ENCODE measurements at places on chromosomes 3 and 15.

GRCh38 chr15:62455441-62455921, 290.4 kb upstream of the C2CD4B start:
- DNase-seq: no peak

- DNase-seq: peak; percentile 13
Observed at GRCh38 chr3:67357610-67358458, 296.6 kb downstream of the SUCLG2 start.

DNA sequence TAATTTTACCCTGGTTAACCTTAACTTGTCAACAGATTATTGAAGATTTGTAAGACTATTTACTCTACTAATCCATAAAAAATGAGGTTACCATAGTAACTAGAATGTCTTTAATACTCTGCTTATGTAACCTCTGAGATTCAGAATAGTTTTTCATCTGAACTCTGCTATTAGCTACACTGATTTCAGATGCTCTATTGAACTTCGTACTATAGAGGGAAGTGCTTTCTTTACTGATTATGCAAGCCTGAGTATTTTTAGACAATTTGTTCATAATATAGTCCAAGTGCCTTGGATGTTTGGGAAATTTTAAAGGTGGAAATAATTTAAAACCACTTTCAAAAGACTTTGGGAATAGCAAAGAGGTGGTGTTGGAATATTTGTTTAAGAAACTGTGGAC, 107.9 kb upstream of the GBE1 start:
- no peak for DNase-seq

DNA sequence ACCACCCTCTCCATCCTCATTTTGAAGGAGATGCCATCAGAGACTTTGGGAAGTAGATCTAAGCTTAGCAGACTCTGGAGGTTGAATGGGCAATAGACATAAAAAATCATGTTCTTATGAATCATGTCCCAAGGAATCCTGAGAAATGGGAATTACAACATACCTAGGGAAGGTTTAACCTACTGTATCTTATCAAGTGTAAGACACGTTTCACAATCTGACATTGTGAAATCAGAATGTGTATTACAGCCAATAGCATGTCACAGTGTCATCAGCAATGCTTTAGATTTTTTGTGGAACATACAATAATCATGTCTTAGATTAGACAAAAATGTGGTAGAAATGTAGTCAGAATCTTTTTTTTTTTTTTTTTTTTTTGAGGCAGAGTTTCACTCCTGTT, 332.4 kb upstream of the TLE3 start:
- DNase-seq: peak; percentile 85

GRCh38 chr3:47854267-47854666, 51.3 kb downstream of the DHX30 start:
- no peak for DNase-seq

DNA sequence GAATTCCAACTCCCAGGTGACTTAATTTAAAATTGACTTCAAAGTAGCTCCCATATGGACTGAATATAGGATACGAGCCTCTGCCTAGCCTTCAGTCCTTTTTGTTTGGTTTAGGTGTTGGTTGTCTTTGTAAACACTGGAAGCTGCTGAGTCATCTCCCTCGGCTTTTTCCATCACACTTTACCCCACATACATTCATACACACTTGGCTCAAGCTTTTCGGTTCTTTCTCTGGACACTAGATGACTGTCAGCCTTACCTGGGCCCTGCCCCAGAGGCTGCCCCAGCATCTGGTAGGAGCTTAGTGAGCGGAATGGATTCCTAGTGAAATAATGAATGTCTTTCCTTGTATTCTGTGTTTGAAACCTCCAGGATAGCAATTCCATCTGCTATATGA, 201.5 kb upstream of the IL12A start:
- DNase-seq: peak; percentile 59

DNA sequence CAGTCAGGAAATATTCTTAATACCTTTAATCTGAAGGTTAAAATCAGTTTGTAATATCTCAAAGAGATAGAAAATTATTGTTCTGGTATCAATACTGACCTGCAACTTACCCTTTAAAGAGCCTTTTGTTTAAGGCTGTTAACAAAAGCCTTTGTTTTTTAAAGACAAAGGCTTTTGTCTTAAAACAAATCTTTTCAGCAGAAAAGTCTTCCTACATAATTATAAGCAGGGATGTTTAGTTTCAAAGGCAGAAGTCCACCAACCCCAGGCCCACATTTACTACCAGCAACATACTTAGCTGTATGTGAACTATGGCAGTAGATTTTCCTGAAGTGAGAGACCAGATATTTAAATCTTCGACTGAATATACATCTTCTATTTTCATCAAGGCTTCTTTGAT, 36.2 kb downstream of the SLC30A4 start:
- DNase-seq: no peak

DNA sequence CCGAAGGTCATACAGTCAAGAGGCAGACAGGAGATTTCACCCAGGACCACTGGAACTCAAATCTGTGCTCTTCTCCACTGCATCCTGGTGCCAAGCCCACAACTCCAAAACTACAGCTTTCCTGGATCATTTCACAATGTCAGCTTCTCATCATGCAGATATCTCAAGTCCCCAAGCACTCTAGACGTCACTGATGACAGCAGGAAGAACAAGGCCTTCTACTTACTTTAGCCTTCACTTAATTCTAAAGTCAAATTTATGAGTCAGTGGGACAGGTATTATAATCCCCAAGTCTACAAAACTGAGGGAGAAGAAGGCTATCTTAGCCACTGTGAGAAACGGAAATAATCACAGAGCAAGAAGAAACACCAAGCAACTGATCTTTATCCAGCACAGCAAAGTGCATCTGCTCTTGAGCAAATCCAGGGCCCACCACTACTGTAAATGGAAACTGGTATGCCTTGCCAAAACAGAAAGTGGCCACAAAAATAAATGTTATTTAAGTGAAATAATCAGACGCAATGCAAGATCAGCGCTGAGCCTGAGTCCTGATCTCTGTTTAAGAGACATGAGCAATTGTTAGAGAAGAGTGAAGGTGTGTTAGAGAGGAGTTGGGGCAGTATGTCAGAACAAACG, 928 bp downstream of the RAD18 start:
- DNase-seq: no peak
